ENCODE measurements at places on chromosomes 4 and X.
A peak's percentile ranks its signal among the peaks of the same experiment; 100 is the strongest.

DNA sequence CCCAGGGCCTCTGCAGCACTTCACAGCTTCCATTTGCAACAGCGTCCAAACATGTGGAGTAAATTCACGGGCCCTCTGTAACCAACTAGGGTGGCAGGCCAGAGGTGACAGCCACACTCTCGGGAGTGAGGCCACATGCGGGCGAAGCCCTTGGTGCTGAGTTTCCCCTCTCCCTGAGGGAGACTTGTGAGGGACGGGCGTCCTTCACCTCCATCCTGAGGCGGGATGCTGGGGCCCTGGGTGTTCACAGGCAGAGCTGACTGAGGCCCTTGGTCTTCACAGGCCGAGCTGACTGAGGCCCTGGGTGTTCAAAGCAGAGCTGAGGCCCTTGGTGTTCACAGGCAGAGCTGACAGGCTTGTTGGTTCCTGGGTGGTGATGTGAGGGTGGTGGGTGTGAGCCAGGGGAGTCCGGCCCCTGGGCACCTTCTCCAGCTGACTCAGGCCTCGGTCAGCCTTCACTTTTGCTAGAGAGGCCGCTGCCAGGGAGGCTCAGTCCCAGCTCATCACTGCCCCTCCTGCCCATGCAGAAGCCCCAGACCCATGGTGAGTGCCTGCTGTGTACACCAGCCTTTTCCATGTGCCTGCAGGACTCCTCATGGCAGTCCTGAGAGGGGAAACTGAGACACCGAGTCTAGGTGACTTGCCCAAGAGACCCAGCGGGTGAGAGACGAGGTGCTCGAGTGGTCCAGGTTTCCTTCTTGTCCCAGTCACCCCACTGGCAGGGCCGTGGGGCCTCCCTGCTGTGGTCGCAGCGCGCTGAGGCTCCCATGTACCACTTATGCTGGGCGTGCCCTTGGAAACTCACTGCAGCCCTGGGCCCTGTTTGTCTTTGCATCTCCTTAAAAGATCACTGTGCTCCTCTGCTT, 8.5 kb downstream of the WFS1 start:
- DNase-seq: no peak

- no peak for DNase-seq
Observed at GRCh38 chr4:16197876-16198665, 28.2 kb downstream of the TAPT1 start.

DNA sequence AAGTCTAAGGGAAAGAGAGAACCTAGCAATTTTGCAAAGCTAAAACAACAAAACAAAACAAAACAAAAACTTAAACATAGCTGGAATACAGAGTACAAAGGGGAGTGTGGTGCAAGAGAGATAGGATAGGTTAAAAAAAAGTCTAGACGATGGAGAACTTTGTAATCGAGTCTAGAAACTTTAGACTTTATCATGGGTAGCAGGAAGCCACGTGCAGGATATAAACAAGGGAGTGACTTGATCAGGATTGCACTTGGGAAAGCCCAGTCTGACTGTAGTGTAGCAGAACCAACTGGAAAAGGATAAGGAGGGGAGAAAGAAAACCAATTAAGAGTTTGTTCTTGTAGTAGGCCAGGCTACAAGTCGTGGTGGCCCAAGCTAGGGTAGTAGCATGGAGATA, 750.1 kb downstream of the RPA4 start:
- no peak for DNase-seq

DNA sequence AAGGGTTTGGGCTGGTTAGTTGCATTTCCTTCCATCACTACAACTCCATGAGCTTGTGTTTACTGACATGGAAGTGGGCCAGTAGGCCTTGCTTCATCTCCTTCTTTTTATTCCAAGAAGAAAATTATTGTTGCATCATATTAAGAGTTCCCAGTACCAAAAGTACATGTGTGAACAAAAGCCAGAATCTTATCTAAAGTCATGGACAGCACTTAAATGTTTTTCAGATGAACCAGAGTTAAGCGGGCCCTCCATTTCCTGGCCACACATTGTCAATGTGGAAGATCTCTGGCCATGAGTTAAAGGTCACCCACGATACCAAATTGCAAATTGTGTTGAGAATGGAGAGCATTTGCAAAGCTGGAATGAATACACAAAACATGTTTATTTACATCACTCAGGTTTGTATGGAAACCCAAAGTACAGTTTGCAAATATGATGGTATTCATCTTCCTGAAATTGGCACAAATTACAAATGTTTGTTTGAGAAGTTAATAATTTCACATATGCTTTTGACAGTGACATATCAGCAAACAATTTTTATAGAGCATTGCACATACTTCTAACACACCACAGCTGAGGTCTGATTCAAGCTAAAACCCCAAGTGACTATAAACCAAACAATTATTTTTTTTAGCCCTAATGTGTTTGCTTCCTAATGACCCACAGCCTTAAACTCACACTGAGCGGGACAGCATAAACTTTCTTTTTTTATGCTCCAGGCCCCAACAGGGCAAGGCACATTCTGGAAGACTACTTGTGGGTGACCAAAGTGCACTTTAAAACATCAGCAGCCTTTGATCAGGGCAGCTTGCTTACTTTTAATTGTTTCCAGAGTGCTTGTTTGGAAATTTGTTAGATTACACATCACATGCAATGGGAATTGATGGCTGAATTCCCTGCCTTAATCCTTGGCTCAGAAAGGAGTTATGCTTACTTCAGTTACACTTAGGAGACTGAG, 502.9 kb upstream of the SLIT2 start:
- DNase-seq: no peak

DNA sequence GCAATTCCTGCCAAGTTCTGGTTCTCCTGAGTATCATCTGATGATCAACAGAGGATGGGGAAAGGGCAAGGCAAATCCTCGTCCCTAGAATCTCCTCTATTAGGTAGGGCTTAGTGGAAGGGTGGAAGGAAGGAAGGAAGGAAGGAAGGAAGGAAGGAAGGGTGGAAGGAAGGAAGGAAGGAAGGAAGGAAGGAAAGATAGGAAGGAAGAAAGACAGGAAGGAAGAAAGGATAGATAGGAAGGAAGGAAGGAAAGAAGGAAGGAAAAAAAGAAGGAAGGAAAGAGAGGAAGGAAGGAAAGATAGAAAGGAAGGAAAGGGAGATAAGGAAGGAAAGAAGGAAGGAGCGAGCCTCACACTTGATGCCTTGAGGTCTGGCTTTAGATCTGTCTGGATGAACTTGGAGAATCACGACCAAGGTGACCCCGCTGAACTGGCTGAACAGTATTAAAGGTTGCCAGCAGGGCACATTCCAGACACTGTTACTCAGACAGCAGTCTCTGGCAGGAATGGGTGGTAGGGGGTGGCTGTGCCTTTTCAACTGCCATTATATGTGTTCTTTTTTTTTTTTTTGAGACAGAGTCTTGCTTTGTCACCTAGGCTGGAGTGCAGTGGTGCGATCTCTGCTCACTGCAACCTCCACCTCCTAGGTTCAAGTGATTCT, 57.1 kb downstream of the MAP7D2 start:
- no peak for DNase-seq

- DNase-seq: no peak
Observed at GRCh38 chr4:151043803-151044515, 28.9 kb upstream of the LRBA start.

- DNase-seq: no peak
Observed at GRCh38 chr4:8241211-8241779, 28.3 kb upstream of the HTRA3 start.

- peak; percentile 18 for DNase-seq
Observed at GRCh38 chr4:7518871-7519637, 84.3 kb upstream of the PSAPL1 start.

- DNase-seq: peak; percentile 34
Observed at GRCh38 chrX:38968344-38969216, 167.3 kb downstream of the MID1IP1 start.

- no peak for DNase-seq
Observed at GRCh38 chrX:19743386-19743785, 144.0 kb downstream of the SH3KBP1 start.

DNA sequence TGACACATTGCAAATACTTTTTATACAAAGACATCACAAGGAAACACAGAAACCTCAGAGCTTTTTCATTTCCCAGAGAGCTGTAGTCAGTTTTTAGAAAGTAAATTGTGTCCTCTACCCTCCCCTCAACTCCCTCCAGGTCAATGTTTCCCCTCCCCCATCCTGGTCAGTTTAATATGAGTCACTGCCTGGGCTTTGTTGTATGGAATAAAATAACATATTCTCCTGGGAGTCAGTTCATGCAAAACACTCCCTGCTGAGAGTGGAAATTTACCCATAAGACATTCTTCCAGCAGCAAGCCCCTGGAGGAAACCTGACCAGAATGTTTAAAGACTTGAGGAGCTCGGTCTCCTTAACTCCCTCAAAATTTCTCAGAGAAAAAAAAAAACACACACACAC, 270.1 kb upstream of the LDB2 start:
- DNase-seq: peak; percentile 25

DNA sequence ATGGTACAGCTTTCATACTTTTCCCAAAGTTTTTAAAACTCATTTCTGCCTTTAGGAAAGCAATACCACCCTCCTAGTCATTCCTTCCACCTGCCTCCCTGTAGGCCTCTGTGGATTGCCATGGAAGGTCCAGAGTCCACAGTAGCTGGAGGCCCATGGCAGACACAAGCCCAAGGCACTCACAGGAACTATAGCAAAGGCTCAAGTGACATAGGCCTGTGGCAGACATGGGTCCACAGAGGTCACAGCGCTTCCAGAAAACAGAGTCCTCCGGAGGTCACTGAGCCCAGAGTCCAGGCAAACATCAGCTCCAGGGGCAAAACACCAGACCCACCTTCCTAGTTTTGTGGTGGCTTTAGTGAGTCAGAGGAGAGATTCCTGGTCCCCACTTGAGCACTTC, 147.6 kb upstream of the ATP6AP2 start:
- no peak for DNase-seq

DNA sequence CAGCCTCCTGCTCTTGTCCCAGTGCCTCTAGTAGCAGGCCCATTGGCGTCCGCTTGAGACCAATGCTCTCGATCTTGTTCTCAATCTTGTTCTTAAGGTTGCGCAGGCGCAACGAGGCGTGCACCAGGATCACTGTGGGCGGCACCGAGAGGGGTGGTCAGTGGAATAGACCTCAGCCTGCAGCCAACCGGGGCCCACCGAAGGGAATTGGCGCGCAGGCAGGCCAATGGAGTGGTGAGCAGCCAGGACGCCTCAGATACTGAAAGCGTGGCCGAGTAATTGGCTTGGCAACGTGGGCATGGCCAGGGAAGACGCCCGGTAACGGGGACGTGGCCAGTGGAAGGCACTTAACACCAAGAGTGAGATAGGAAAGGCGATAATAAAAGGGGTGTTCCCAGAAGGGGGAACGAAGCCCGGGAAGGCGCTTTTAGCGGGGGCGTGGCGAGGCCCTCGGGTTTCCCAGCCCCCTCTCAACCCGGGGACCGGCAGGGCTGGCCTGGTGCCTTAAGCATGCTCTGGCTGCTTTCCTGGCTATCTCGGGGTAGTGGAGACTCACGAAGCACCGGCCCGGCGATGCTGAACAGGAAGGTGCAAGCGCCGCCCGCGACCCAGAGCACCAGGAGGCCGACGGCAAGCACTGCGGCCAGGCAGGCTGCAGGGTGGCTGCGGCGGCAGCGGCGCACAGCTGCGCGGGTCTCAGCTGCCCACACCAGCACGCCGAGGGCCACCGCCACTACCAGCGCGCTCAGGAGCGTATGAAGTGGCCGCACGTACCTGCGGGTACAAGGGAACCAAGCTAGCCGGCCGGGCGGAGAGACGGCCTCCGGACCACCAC, 1.7 kb downstream of the PRAF2 start:
- DNase-seq: no peak

DNA sequence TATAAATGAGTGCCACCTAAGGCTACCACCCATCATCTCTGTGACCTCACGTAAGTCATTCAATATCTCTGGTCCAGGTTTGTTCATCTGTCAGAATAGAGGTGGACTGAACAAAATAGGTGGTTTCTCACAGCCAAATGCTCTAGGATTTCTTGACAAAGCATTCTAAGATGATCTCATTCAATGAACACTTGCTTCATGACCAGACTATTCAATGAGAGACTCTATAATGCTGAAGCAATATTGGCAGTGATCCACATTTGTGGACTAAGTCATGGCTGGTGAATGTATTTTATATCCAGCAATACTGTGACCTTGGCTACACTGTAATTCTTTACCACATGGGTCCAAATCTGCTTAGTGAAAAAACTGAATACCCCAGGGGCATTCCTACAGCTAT, 37.9 kb downstream of the LDB2 start:
- DNase-seq: no peak

DNA sequence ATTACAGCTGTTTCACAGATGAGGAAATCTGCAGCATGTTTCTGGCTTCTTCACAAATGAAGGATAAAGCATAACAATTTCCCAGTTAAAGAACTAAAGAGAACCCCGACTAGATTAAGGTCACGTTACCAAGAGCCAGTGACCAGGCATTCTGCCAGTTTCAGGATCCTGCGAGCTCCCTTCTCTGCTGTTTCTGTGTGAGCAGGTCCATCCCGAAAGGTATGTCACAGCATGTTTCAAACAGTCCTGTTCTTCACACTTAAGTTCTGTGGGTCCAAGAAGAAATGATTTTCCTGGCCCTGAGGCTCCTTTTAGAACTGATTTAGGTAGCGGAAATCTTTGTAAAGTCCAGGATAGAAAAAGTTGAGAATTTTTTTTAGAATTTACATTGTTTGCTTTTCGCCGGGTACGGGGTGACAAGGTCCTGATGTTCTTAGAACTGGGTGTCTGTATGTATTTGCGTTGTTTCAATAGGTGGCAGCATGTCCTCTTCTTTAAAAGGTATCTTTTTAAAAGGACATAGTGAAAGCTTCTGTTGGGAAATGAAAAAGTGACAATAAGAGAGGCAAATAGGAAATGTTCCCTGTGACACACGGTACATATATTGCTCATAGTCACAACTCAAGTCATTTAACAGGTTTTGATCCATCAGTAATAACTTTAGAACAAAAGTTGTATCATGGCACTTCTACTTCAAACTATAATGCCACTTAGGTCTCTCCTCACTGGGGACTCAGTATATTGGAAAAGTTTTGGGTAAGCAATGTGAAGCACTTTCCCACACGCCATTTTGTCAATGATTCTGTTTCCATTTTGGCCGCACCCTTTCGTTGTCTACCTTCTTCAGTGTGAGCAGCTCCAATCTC, 18.4 kb downstream of the IL21 start:
- peak; percentile 59 for DNase-seq

GRCh38 chrX:8025705-8026104, 98.5 kb upstream of the PNPLA4 start:
- DNase-seq: no peak

GRCh38 chrX:81586096-81586495, 384.2 kb downstream of the SH3BGRL start:
- no peak for DNase-seq

- DNase-seq: no peak
Observed at GRCh38 chrX:131747173-131747572, 203.3 kb downstream of the OR13H1 start.

All from globus pallidus (tissue), 1 donor.